ENCODE measurements at places on chromosomes 6 and 20. TPM values are rescaled to one million over a fixed set of nuclear protein-coding genes. Genes with fewer than 3 reads are reported as not detected.
A peak's percentile ranks its signal among the peaks of the same experiment; 100 is the strongest.

DNA sequence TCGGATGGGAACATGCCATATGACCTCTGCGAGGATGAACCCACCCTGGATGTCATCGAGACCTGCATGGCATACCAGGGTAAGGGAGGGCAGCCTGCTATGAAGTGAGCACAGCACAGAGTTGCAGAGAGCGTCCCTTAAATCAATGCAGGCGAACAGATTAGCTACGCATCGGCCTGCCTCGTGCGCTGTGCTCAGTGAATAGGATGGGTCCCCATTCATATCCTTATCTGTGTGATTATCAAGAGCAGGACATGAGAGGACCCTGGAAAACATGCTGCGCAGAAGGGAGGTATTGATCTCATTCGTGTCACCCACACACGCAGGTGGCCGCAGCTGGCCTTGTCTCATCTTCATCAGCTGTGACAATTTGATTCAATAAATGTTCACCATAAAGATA, 25.6 kb upstream of the FAM83D start:
- H3K27ac ChIP-seq: no peak overlapping the region
- no peaks in the 10 kb centered on the region for H3K4me1 ChIP-seq
- H3K4me3 ChIP-seq: no peak overlapping the region
- H3K27me3 ChIP-seq: peaks cover 85% of the 10 kb centered on the region
- DNase-seq: no peak

DNA sequence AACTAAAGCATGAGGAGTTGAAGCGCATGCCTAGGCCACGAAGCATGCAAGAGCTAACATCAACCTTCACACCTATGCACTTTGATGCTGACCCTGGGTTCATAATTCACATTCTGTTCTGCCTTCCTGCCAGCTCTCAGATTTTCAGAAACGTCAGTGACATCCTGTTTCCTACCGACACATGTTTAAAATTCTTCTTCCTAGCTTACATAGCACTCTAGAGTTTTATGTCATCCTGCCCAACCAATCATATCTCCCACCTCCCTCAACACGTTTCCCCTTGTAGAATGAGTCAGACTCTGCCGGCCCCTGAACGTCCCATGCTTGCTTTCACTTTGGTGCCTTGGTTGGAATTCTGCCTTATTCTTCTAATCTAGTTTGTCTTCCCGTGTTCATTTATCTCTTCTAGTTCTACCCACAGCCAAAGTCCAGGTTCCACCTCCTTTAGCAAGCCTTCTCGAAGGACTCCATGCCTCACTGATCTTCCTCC, 97.2 kb upstream of the MAP7 start:
- H3K27me3 ChIP-seq: no peaks in the 10 kb centered on the region
- no peak overlapping the region for H3K4me3 ChIP-seq
- no peaks in the 10 kb centered on the region for H3K4me1 ChIP-seq
- H3K27ac ChIP-seq: no peak overlapping the region

DNA sequence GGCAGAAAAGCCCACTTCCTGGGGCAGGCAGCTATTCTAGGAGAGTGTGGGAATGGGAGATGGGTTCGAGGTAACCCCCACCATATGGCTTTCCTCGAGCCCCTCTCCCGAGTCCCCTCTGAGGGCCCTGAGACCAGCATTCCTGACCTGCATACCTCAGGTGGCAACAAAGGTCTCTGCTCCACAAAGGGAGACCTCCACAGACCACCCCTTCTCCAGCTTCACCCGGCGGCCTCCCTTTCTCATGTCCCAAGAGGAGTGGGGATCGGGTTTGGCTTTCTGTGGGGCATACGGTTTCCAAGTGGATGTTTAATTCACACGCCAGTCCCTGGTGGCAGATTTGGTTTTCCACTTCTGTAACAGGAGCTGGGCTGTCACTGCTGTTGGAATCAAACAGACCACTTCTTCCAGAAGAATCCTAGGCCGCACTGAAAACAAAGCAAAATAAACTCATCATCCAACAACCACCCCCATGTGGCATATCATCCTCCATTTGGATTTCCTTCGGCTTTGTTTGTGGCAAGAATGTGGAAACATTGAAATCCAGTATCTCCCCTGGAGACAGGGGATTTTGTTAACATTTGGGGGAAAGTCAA, 83.2 kb downstream of the DLL1 start:
- no peak overlapping the region for H3K4me3 ChIP-seq
- H3K36me3 ChIP-seq: no peaks in the 10 kb centered on the region
- no peak for DNase-seq
- H3K4me1 ChIP-seq: no peaks in the 10 kb centered on the region
- H3K27me3 ChIP-seq: peaks cover 30% of the 10 kb centered on the region

- H3K27me3 ChIP-seq: no peaks in the 10 kb centered on the region
- H3K4me3 ChIP-seq: no peak overlapping the region
- H3K27ac ChIP-seq: no peak overlapping the region
- H3K36me3 ChIP-seq: no peaks in the 10 kb centered on the region
Measured at GRCh38 chr6:677919-678318, 15.0 kb downstream of the EXOC2 start.

DNA sequence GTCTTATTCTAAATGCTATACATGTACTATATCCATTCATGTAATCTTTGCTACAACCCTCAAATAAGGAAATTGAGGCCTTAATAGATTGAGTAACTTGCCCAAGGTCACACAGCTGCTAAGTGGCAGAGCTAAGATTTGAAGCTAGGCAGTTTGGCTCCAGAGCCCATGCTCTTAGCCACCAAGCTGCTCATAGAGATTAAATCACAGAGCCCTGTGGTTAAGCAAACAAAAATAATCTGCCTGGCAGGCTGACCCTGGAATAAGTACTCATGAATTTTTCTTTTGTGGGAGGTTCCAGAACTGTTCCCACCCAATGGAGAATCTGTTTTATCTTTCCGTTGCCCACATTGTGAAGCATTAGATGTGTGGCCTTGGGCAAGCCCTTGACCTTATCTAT, 7.4 kb downstream of the AAR2 start:
- DNase-seq: no peak
- H3K4me1 ChIP-seq: no peaks in the 10 kb centered on the region
- H3K36me3 ChIP-seq: peaks cover 59% of the 10 kb centered on the region

GRCh38 chr6:153767127-153767526, 271.9 kb upstream of the OPRM1 start:
- H3K27me3 ChIP-seq: no peaks in the 10 kb centered on the region
- H3K27ac ChIP-seq: no peak overlapping the region
- H3K4me3 ChIP-seq: no peak overlapping the region
- H3K4me1 ChIP-seq: no peaks in the 10 kb centered on the region
- DNase-seq: no peak

- no peaks in the 10 kb centered on the region for H3K27me3 ChIP-seq
- no peak overlapping the region for H3K4me3 ChIP-seq
- DNase-seq: no peak
- peaks cover 20% of the 10 kb centered on the region for H3K4me1 ChIP-seq
- H3K27ac ChIP-seq: no peak overlapping the region
Measured at GRCh38 chr6:142320366-142320765, 18.6 kb downstream of the ADGRG6 start.

GRCh38 chr20:34947336-34947735, 8.3 kb downstream of the GSS start:
- H3K4me1 ChIP-seq: peaks cover 18% of the 10 kb centered on the region
- H3K27ac ChIP-seq: no peak overlapping the region
- H3K27me3 ChIP-seq: no peaks in the 10 kb centered on the region
- no peak for DNase-seq
- H3K4me3 ChIP-seq: no peak overlapping the region

GRCh38 chr6:140445474-140446004, 1071.1 kb upstream of the CITED2 start:
- no peaks in the 10 kb centered on the region for H3K27me3 ChIP-seq
- no peak for DNase-seq
- no peaks in the 10 kb centered on the region for H3K36me3 ChIP-seq
- H3K27ac ChIP-seq: no peak overlapping the region

DNA sequence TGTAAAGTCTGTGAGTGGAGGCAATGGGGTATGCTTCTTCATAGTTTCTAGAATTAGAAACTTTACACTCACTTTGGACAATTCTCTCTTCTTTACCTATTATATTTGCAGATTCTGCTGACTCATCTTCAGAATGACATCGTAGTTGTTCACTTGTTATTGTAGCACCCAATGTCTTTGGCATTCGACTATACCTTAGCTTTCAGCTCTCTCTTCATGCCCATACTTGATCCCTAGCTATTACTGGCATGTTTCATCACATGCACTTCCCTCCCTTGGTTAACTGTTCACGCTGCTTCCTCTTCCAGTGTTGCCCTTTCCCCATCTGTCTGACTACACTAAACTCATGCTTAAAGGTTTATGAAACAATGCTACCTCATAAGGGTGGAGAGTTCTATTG, 298.1 kb upstream of the TCF21 start:
- H3K27me3 ChIP-seq: no peaks in the 10 kb centered on the region
- peak overlapping the region; percentile 15 for H3K27ac ChIP-seq
- H3K36me3 ChIP-seq: no peaks in the 10 kb centered on the region
- DNase-seq: no peak
- H3K4me3 ChIP-seq: no peak overlapping the region

GRCh38 chr6:156954816-156955215, 177.6 kb downstream of the ARID1B start:
- DNase-seq: no peak
- peaks cover 5% of the 10 kb centered on the region for H3K36me3 ChIP-seq
- H3K4me1 ChIP-seq: peaks cover 15% of the 10 kb centered on the region

DNA sequence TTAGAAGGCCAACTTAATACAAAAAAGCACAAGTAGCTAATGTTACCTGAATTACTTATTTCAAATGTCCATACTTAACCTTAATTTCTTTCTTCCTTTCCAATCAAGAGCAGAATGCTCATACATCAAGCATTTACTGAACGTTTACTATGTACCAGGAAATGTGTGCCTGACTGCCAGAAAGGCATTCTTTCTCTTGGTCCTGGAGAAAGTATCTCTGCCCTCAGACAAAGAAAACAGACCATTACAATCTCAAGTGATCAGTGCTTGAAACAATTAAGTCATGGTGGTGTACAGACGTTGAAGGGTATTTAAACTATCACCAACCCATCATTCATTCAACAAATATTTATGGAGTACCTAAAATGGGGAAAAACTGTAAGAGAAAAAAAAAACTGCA, 26.4 kb downstream of the CSNK2A1 start:
- H3K27ac ChIP-seq: no peak overlapping the region
- H3K4me1 ChIP-seq: peaks cover under 1% of the 10 kb centered on the region
- H3K36me3 ChIP-seq: peaks cover 6% of the 10 kb centered on the region

DNA sequence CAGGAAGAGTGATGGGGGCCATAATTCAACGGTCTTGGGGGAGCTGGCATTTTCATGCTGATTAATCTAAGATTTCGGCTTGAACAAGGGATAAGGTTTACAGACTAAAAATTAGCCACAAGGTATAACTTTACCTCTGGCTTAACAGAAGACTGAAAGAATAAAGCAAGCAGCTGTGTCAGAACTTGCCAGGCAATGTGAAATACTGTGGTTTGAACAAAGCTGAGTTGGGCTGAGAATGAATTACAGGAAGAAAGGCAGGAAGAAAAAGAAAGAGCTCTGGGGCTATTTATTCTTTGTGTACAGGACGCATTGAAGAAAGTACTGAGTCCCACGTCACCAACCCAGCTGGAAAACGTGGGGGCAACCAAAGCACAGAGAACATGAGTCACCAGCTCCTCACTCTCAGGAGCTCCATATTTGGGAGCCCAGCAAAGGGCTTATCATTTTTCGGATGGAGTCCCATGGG, 121.5 kb upstream of the NEDD9 start:
- no peaks in the 10 kb centered on the region for H3K36me3 ChIP-seq
- H3K4me1 ChIP-seq: peaks cover 9% of the 10 kb centered on the region
- no peak for DNase-seq
- H3K27ac ChIP-seq: no peak overlapping the region
- no peaks in the 10 kb centered on the region for H3K27me3 ChIP-seq

- H3K27ac ChIP-seq: peak within 1 kb of the TSS; percentile 82
- no peaks in the 10 kb centered on the region for H3K27me3 ChIP-seq
- H3K36me3 ChIP-seq: peaks cover 36% of the 10 kb centered on the region
- peak; percentile 53 for DNase-seq
- peaks cover 32% of the 10 kb centered on the region for H3K4me1 ChIP-seq
- H3K4me3 ChIP-seq: peak within 1 kb of the TSS; percentile 74
Measured at GRCh38 chr20:51767867-51768758, at the start of gene ATP9A. ATP9A (minus strand) TSS chr20:51768390; CDS start chr20:51768369, 21 bp downstream.

- no peak for DNase-seq
- H3K27me3 ChIP-seq: no peaks in the 10 kb centered on the region
- H3K27ac ChIP-seq: no peak overlapping the region
- H3K36me3 ChIP-seq: no peaks in the 10 kb centered on the region
Measured at GRCh38 chr6:5729813-5730517, 276.8 kb downstream of the NRN1 start.

GRCh38 chr20:39983655-39984054, 705.4 kb downstream of the MAFB start:
- H3K4me3 ChIP-seq: no peak overlapping the region
- no peaks in the 10 kb centered on the region for H3K27me3 ChIP-seq
- no peaks in the 10 kb centered on the region for H3K36me3 ChIP-seq
- no peak overlapping the region for H3K27ac ChIP-seq

- H3K4me1 ChIP-seq: no peaks in the 10 kb centered on the region
- no peaks in the 10 kb centered on the region for H3K27me3 ChIP-seq
- H3K27ac ChIP-seq: no peak overlapping the region
- H3K36me3 ChIP-seq: no peaks in the 10 kb centered on the region
- DNase-seq: no peak
- H3K4me3 ChIP-seq: no peak overlapping the region
Measured at GRCh38 chr6:15893556-15894253, 230.9 kb upstream of the DTNBP1 start.

GRCh38 chr6:111565326-111566221, 40.1 kb downstream of the TRAF3IP2 start:
- no peaks in the 10 kb centered on the region for H3K4me1 ChIP-seq
- peaks cover 36% of the 10 kb centered on the region for H3K36me3 ChIP-seq
- H3K4me3 ChIP-seq: no peak overlapping the region
- H3K27me3 ChIP-seq: no peaks in the 10 kb centered on the region

DNA sequence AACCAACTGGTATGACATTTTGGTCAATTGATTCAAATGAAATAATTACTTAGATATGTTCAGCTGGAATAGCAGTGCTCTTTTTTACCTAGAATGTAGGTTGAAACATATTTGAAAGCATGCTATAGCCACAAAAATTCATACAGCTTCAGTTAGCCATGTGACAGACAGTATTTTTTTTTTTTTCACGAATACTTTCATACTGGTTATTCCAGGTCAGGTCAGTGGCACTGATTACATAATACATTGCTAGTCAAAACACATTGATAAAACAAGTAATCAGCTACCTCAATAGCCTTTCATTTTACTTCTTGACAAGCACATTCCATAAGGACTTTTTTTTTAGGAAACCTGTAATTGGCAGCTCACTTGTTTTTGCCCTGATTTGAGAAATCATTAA, 222.6 kb downstream of the EYA4 start:
- no peak overlapping the region for H3K4me3 ChIP-seq
- H3K27me3 ChIP-seq: no peaks in the 10 kb centered on the region
- no peaks in the 10 kb centered on the region for H3K4me1 ChIP-seq
- H3K36me3 ChIP-seq: peaks cover 5% of the 10 kb centered on the region
- no peak overlapping the region for H3K27ac ChIP-seq

DNA sequence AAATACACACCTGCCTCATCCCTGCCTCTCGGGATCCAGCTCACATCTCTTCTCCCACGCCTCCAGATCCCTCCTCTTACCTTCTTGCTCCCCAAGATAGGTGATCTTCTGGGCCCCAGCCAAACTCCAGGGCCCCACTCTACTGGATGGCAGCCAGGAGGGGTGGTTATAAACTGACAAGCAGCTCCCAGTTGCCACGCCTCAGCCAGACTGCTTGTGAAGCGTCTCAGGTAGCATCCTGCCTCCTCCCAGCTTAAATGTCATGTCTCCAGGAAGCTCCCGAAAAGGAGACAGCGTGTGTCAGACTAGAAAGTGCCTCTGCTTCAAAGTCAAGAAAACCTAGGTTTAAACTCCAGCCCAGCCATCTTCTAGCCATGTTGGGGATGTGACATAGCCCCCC, 114.1 kb downstream of the LRFN2 start:
- H3K36me3 ChIP-seq: no peaks in the 10 kb centered on the region
- H3K4me1 ChIP-seq: no peaks in the 10 kb centered on the region
- DNase-seq: no peak
- no peak overlapping the region for H3K4me3 ChIP-seq
- H3K27ac ChIP-seq: no peak overlapping the region

The TOX2 gene
- total RNA-seq: not detected

The BTNL2 gene
- total RNA-seq: not detected

The HCRTR2 gene
- total RNA-seq: not detected

The MPC1 gene
- total RNA-seq: 48.9 TPM
